Effector memory CD4-positive, alpha-beta T cell (primary cell): ENCODE measurements at places on chromosomes 3 and 15.

DNA sequence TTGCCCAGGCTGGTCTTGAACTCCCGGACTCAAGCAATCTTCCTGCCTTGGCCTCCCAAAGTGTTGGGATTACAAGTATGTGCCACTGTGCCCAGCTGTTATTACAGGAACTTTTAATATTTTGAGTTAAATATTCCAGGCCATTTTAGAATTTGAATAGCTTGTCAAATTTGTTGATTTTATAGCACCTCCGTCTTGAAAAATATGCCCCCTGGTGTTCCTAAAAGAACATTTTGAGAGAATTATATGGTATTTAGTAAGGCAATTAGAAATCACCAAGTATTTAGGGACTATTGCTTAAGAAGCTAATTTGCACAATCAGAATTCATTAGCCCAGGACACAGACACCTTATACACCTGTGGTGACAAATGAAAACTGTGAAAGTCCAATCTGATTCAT is 23.7 kb downstream of the PDE8A start:
- no peak for DNase-seq

- no peak for DNase-seq
Observed at GRCh38 chr3:106438887-106439286, 570.1 kb upstream of the CBLB start.

DNA sequence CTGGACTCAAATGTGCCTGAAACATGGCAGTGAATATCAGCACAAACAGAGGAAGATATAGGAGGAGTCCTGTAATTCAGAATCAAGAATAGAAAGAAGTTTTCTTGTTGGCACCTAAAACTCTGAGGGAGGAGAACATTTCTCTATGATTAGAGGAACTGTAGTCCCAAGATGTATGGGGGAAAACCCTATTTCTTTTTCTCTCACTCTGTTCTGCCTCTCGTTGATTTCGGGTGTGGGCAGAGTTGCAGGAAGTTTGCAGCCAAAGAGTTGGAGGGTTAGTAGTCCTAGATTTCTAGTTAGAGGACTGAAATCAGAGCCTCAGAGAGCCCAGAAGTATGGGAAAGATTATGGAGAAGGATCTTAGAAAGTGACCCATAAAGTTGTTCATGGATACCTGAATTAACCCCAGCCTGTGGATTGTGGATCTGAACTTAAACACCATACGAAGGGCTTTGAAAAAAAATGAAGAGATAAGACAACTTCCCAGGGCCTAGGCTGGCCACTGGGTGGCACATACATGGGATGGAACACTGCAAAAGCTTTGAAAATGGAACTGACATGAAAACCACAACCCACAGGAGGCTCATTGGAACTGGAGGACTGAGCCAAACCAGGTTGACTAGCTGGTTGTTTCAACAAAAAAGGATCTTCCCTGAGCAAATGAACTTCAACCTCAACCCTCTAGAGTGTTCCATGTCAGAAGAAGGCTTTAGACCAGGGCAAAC is 34.6 kb downstream of the FMN1 start:
- no peak for DNase-seq

- DNase-seq = no peak
Observed at GRCh38 chr3:82163907-82164520, 402.6 kb upstream of the GBE1 start.

DNA sequence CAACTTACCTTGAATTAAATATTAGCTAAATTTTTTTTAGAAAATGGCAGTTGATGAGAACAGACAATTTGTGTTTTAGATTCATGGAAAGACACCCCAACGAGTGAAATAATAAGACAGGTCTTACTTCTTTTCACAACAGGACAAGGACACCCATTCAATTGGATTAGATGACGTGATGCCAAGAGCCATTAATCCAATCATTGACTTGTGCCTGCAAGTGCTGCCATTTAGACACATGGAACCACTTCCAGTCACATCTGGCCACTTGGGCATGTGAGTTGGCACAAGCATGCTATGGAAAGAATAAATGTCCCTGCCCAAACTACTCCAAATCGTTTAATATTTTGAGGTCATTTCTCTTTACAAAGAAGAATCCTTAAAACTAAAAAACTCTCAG is 1308.8 kb downstream of the ROBO2 start:
- no peak for DNase-seq

DNA sequence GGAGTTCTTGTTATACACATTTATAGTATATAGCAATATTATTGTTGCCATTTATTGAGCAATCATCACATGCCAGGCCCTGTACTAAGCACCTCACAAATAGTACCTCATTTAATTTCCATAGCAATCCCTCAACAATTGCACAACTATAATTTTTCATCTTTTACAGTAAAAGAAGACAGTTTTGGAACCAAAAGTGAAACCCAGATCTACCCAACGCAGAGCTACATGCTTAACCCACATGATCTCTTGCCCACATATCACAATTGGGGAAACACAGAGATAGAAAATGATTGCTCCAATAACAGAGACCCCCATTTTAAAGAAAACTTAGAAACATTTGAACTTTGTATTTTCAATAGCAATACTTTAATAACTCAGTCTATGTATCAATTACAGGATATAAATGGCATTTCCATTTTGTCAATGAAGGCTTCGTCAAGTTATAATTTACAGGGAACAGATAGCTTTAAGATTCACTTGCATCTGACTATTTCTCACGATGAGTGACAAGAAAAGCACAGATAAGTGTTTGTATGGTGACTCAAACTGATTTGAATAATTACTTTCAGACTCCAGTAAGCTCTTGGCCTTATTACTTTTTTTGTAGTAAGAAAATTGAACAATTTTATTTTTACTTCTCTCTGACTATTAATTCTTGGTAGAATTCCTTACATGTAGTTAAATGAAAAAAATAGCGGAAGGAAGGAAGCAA is 38.7 kb upstream of the CCDC50 start:
- no peak for DNase-seq

DNA sequence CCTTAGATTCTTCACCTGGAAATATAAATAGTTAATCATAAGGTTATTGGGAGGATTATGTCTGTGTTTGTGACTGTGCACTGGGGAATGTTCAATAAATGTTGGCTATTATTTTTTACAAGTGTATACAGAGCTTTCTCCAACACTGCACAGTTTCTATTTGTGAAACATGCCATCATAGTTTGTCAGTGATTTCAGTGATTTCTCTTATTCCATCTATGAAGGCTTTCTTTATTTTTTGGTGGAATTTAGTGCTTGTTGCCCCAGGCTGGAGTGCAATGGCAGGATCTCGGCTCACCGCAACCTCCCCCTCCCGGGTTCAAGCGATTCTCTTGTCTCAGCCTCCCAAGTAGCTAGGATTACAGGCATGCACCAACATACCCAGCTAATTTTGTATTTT is 545.0 kb upstream of the GRM7 start:
- no peak for DNase-seq

DNA sequence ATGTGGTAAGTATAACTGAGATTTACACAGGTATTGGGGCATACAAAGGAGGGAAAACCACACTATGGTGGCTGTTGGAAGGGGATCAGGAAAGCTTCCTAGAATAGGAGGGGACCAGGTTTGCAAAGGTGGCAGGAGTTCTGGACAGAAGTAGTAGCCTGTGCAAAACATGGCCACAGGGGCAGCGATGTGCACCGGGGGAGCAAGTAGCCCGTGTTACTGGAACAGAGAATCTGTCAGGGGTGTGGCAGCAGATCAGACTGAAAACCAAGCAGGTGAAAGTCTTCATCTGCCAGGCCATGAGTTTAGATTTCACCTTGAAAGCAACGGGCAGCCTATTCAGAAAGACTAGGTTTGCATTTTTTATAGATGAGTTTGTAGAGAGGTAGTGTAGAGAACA is 182.3 kb upstream of the LPP start:
- no peak for DNase-seq

DNA sequence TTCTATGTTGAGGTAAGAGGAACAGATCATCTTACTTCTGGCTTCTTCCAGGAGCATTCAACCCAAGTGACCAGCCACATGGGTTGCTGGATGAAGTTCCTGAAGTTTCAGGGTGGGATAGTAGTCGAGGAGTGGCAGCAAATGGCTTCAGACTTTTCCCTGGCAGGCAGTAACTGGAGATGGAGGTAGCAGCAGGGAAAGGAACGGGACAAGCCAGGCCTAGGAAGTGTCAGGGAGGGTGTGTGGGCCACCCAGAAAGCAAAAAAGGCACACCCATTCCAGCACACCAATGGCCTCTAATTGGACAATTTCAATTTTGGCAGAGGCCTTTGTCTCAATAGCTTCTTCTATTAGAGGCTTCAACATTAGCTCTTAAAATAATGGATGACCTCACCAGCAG is 498.6 kb upstream of the ATP11B start:
- no peak for DNase-seq

DNA sequence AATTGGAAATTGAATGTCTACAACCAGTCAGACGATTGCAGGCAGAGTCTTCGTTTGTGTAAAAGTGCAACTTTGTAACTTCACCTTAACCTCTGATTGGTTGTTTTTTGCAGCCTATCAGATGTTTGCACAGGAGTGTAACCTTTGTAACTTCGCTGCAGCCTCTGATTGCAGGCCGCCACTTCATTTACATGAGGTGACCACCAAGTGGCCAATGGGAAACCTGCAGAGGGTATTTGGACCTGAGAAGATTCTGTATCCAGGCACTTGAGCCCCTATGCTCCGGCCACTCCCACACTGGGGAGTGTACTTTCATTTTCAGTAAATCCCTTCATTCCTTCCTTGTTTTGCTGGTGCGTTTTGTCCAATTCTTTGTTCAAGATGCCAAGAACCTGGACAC is 68.1 kb upstream of the PFN2 start:
- DNase-seq = no peak

- DNase-seq = no peak
Observed at GRCh38 chr3:52254608-52255007, 9.0 kb downstream of the PPM1M start.

GRCh38 chr15:94749811-94750617 is 518.7 kb downstream of the MCTP2 start:
- DNase-seq = no peak

- DNase-seq = no peak
Observed at GRCh38 chr15:45401665-45402161, 23.4 kb upstream of the GATM start.

DNA sequence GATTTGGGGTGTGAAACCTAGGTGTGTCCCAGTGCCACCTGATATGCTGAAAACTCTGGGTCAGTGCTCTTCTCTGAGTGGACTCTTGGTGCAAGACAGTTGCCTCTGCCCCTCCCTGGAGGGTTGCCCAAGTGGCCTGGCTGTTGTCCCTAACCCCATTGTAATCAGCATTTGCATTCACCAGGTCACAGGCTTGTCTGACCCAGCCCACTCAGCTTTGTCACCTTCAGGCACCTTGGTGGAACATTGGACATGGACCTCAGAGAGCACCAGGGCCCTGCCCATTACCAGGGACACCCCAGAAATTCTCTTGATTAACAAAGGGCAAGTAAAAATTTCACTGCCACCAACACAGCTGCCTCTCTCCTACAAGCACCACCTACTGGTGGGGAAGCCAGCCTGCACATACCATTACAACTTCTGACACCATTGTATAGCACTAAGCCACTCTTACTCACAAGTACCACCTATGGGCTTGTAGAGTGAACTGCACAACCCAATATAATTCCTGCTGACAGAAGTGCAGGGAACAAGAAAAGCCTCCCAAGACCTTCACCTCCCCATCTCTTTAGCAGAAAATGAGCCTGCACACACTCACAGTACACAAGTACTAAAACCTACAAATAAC is 324.6 kb downstream of the EPHA6 start:
- DNase-seq = no peak
